ENCODE measurements at places on chromosomes 7 and 10.

DNA sequence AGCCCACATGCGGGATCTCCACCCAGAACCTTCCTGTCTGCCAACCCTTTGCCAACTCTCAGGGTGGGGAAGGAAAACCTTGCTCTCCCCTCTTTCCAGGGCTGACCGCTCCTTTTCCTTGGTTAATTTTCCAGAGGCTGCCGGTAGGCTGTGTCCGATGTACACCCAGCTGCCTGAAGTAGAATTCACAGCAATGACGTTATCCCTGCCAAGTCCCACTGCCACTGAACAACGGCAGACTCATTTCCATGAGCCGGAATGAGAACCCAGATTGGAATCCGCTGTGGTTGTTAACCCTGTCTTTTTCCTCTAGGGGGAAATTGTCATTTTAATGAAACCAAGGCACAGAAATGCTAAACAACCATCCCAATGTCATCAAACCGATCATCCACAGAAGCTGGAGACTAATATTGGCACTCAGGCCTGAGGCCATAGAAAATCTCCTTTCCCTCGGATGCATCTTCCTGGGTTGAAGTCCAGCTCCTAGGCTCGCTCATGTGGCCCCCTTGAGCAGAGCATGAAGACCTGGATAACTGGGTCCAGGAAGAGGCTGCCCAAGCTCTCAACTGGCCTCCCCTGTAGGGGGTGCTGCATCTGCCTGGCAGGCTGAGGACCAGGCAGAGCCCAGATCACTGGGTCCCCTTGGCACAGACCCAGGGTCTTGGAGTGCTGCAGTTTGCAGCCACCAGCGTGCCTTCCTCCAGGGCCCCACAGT is 30.4 kb downstream of the KLRG2 start:
- DNase-seq = no peak

DNA sequence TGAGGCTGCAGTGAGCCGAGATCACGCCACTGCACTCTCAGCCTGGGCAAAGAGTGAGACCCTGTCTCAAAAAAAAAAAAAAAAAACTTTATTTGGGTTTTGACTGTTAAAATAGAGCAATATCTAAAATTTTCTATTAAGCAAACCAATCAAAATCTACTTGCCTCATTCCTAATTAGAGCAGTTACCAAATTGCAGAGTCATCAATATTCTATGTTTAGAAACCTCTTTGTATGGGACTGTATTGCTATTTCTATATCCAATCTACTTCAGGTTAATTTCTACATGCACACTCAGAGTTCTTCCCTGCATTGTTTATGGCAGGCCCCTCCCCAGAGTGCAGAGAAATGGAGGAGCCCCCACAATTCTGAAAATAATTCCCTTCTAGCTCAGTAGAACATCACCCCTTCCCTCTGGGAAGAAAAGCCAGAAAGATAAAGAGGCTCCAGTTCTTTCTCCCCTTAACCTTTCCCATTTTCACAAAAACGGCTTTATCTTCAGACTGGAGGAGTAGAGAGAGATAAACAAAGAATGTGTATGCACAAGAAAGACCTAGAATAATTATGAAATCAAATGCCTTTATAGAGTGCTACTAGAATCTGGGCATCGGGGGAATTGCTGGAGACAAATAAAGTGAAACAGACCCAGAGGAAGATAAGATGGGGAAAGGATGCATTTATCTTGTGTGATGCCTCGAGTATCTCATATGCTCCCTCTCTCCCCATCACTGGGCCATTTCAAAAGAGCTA is 17.9 kb downstream of the SCRN1 start:
- no peak for DNase-seq

DNA sequence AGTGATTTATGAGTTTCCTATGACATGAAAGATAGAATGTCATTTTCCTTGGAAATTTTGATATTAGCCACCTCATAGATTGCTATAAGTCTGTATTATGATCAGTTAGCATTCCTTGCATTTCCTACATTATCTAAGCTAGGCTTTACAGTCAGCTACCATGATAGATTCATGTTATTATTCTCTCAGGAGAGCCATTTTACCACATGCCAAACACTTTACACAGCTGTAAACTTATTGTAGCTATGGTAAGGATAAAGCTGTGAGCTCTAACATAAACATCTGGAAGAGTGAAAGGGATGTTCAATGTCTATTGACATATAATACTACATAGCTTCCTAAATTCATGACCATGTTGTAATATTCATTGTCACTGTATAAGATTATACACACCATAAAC is 608.0 kb downstream of the PHTF2 start:
- no peak for DNase-seq

DNA sequence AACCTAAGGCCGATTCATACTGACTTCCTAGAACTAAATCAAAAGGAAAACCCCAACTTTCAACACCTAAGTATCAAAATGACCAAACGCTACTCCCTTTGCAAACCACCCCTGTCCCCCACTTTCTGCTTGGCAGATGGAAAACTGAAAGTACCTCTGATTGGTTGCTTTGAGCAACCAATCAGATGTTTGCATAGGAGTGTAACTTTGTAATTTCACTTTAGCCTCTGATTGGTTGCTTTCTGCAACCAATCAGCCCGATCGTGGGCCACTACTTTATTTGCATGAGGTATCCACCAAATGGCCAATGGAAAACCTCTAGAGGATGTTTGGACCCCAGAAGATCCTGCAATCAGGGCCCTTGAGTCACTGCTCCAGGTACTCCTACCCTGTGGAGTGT is 12.3 kb upstream of the SNX10 start:
- DNase-seq = no peak

DNA sequence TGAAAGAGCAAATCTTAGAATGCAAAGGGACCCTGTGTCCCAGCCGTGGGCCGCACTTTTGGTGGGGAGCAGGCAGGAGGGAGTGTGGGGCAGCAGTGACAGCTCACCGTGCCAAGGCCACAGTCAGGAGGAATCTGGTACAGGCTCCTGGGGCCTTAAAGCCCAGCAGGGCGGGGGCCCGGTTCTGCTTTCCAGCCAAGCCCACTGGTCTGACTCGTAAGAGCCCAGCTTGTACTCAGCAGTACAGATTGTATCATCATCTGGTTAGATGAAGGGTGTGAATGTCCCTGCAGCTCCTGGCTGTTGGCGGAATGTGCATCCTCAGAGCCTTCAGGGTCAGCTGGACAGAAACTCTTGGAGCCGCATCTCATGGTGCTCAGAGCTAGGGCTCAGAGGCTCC is 30.5 kb upstream of the TRIM8 start:
- DNase-seq = no peak

GRCh38 chr7:18927134-18927533 is 190.3 kb downstream of the TWIST1 start:
- no peak for DNase-seq

DNA sequence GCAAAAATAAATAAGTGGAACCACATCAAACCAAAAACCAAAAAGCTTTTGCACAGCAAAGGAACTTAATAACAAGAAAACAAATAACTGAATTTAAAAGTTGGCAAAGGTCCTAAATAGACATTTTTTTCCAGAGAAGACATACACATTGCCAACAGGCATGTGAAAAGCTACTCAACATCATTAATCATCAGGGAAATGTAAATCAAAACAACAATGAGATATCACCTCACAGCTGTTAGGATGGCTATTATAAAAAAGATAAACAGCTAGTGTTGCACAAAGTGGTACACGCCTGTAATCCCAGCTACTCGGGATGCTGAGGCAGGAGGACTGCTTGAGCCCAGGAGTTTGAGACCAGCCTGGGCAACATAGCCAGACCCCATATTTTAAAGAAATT is 2.2 kb upstream of the SUN3 start:
- no peak for DNase-seq

DNA sequence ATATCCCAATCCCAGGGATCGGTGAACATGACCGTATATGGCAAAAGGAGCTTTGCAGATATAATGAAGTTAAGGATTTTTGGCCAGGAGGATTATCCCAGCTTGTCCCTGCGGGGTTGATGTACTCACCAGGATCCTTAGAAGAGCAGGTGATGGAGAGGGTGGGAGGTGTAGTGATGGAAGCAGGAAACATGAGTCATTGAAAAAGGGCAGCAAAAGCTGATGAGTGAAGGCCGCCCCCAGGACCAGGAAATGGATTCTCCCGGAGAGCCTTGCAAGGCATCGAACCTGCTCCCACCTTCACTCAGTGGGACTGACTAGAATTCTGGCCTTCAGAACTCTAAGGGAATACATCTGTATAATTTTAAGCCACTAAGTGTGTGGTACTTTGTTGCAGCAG is 5.2 kb upstream of the NUPR2 start:
- no peak for DNase-seq

- no peak for DNase-seq
Measured at GRCh38 chr7:34225193-34225592, 319.9 kb downstream of the BMPER start.

- no peak for DNase-seq
Measured at GRCh38 chr10:80186364-80187012, 18.8 kb downstream of the ANXA11 start.

DNA sequence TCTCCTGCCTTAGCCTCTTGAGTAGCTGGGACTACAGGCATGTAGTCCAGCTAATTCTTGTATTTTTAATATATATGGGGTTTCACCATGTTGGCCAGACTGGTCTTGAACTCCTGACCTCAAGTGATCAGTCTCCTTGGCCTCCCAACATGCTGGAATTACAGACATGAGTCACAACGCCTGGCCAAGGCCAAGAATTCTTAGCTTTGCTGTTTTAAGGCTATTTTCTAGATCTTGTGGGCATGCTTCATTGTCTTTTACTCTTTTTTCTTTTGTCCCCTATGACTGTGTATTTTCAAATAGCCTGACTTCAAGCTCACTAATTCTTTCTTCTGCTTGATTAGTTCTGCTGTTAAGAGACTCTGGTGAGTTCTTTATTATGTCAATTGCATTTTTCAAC is 56.4 kb upstream of the TAS2R16 start:
- no peak for DNase-seq

- no peak for DNase-seq
Measured at GRCh38 chr10:127524908-127525665, 24.0 kb upstream of the NPS start.

- no peak for DNase-seq
Measured at GRCh38 chr7:115654384-115655214, 376.0 kb downstream of the TFEC start.

GRCh38 chr7:121610243-121610642 is 214.1 kb upstream of the FAM3C start:
- no peak for DNase-seq

GRCh38 chr10:77862595-77862994 is 64.0 kb downstream of the DLG5 start:
- no peak for DNase-seq

- peak; percentile 29 for DNase-seq
Measured at GRCh38 chr7:114414156-114415063, at the start of gene FOXP2. Gene FOXP2, plus strand, starts transcription at chr7:114414815. Its CDS starts 11,697 bp downstream, at chr7:114426512.

DNA sequence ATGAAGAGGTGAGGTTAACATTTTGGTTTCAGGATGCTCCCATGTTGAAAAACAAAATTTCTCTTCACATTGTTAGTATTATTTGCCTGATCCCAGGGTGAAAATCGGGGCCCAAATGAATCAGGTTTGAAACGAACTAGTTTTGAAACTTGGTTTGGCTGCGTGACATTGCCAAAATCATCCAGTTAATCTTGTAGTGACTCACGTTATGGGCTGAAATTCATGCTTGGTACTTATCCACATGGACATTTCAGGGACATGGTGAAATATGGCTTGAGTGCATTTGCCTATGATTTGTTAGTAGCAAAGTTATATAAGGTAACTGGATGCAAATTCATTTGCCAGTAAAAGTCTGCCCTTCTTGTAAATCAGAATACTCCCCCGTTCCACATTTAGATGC is 97.3 kb downstream of the CFAP58 start:
- DNase-seq = no peak

- DNase-seq = no peak
Measured at GRCh38 chr10:9262770-9263169, 1208.3 kb downstream of the GATA3 start.

- DNase-seq = peak; percentile 37
Measured at GRCh38 chr10:6669269-6669859, 89.3 kb upstream of the PRKCQ start.

- DNase-seq = no peak
Measured at GRCh38 chr10:131049016-131049415, 262.5 kb downstream of the TCERG1L start.

DNA sequence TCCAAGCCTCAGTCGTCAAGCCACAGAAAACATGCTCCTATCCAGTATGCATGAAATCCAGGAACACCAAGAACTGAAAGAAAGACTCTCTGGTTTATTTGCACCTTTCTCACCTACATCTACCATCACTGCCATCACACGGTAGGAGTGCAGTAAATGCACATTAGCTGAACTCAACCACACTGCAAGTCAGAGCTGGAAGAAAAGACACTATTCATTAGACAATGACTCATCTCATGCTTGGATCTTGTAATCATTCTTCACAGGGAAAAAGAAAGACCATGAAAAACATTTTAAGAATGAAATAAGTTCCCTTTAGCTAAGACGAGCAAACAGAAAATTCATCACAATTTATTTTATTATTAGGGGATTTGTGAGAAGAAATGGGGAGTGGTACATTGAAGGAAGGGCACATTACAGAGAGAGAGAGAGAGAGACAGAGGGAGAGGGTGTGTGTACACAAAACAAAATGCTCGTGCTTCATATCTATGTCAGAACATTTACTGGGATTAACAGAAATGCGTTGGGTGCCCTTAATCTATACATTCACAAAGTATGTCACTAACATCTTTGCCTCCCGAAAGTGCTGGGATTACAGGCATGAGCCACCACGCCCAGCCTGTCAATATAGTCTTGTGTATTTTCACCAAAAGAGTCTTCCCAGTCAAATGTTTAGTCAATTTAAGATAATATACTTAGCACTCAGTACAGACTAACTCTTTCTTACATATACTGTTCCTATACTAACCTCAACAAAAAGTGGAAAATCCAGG is 324.9 kb downstream of the PARD3 start:
- no peak for DNase-seq
